ENCODE measurements at places on chromosomes 5 and 9. TPM values are rescaled to one million over a fixed set of nuclear protein-coding genes. Genes with fewer than 3 reads are reported as not detected.

DNA sequence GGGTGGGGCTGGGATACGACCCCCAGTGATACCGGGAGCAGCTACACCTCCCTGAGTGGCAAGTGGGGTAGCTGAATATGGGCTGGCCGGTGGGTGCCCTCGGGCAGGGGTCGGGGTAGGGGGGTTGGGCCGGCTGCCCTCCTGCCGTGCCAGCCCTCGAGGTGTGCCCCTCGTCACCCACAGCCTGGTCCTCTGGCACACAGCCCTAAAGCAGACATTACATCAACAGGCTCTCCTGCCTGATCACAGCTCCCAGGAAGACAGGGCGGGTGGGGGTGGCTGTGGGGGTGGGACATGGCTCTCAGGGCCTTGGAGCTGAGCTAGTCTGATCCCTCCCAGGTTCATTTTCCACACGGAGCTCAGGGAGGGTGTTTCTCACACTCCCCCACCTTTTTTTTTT lies 23.2 kb downstream of the FBXW5 start:
- DNase-seq = no peak

The YTHDC2 gene
- total RNA-seq = 22.3 TPM

DNA sequence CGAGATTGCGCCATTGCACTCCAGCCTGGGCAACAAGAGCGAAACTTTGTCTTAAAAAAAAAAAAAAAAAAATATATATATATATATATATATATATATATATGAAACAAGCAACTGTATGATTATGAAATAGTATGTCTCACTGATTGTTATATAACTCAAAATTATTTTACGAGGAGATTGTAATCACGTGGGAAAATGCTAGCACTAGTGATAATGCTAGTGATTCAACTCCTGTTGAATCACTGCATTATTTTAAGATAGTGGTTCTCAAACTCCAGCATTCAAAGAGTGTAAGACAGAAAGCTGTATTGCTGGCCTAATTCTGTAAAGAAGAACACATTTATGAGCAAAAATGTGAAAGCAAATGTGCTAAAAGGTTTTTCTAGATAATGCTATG lies 12.4 kb upstream of the PTPN3 start:
- no peak for DNase-seq

The NR2F1 gene
- total RNA-seq = 4.9 TPM

The IL9 gene
- total RNA-seq = not detected

The ADAMTS19 gene
- total RNA-seq = 0.67 TPM

GRCh38 chr9:102405218-102405867 lies 589.8 kb upstream of the CYLC2 start:
- no peak for DNase-seq

DNA sequence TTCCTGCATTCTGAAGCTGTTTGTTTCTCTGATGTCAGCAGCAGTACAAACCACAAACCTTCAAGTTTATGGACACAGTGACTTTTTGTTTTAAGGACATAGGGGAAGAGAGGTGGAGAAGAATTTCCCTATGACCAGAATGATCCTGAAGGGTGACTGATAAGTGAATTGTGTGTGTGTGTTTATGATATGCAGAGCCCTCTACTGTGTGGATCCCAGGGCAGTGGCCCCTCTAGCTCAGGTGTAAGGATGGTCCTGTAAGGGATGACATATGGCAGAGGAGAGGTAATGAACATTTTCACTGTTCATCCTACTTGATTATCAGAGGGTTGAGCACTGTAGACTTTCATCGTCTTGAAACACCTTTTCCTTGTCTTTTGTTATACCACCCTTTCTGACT lies 30.6 kb upstream of the TMED7 start:
- no peak for DNase-seq

The TMEM174 gene
- total RNA-seq = not detected

GRCh38 chr9:132210472-132211145 lies 48.8 kb downstream of the NTNG2 start:
- DNase-seq = no peak

Measured in left colon (tissue), 2 donors.